ENCODE measurements at places on chromosomes 1 and 21.
A peak's percentile ranks its signal among the peaks of the same experiment; 100 is the strongest.

GRCh38 chr1:30034627-30035521, 688.5 kb downstream of the MATN1 start:
- no peak for DNase-seq

DNA sequence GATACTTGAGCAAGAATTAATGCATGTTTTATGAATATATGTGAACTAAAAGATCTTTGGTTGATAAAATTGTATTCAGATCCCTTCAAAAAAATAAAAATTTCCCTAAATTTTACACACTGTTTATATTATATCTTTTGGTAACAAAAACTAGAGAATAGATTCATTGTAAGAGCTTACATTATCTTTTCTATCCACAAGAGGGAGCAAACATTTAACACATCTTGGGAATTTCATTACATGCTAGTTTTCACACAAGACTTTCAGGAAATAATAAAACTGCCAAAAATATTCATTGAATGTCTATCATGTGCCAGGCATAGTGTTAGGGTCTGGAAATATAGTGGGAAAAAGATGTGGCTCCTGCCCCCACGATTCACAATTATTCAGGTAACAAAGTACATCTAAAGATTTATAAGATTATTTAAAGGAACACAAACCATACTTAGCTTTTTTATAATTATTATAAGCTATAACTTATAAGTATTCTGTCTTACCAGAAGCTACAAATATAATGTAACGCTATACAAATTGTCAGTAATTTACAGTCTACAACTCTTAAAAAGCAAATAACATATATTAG, 30.6 kb downstream of the FAF1 start:
- peak; percentile 56 for DNase-seq

- DNase-seq, result no peak
These were observed 15.1 kb downstream of the TAF13 start for GRCh38 chr1:109060707-109061106.

GRCh38 chr1:195761104-195761503, 847.1 kb downstream of the KCNT2 start:
- no peak for DNase-seq

- DNase-seq, result no peak
These were observed 58.6 kb downstream of the DDR2 start for GRCh38 chr1:162690672-162691434.

DNA sequence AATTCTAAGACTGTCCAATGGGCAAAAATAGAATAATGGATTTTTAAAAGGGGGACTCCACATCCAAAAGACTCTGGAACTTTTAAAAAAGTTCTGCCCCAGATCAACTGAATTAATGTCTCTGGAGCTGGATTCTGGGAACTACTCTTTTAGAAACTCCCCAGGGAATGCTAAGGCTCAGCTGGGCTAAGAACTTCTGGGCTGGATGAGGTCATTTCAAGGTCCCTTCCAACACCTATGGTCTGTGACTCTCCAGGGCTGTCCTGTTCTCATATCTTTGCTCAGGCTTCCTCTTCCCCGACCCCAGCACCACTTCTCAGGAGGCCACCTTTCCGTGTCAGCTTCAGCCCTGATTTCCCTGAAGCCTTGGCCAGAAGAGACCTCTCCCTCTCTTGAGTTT, 13.5 kb upstream of the PLA2G2C start:
- DNase-seq, result no peak

DNA sequence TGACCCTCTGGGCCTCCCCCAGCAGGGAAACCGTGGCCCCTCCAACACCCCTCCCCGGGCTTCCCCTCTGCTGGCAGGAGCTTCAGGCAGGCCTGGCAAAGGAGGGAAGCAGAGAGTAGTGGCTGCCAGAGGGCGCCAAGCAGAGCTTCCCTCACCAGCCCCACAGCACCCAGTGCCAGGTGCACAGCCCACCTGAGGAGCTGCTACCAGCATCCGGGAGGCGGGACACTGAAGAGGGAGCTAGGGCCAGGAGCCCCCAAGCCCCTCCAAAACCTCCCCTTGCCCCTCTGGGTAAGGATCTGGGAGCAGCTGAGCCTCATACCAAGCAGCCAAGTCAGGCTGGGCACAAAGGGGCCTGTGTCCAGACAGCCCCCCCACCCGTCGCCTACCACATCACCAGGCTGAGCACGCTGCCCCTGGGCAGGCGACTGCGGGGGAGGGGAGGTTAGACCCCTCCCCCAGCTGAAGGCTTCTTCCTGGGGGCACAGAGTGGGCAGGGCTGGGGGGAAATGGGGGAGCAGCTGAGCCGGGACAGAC, 19.6 kb downstream of the CCDC24 start:
- no peak for DNase-seq

GRCh38 chr21:28148400-28149064, 844.1 kb downstream of the LTN1 start:
- DNase-seq, result no peak

GRCh38 chr1:156111355-156111962, 3.1 kb upstream of the LMNA start:
- no peak for DNase-seq

- DNase-seq, result no peak
These were observed 24.3 kb upstream of the PPP1R15B start for GRCh38 chr1:204435872-204436271.

DNA sequence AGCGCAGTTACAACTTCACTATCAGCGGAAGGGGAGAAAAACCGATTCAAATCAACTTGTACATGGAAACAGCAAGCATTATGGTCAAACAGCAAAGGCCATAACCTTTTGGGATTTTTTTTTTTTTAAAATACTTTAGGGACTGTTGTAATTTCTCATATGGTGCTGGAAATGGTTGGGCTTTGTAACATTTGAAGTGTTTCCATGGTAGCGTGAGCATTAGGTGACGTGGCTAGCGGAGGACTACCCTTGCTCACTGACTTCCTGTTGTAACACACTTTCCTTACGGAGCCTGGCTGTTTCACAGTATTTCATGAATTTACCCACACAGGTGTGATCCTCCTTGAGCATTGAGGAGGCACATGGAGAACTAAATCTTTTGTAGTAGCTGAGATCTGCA, 269.5 kb downstream of the TM2D1 start:
- no peak for DNase-seq

DNA sequence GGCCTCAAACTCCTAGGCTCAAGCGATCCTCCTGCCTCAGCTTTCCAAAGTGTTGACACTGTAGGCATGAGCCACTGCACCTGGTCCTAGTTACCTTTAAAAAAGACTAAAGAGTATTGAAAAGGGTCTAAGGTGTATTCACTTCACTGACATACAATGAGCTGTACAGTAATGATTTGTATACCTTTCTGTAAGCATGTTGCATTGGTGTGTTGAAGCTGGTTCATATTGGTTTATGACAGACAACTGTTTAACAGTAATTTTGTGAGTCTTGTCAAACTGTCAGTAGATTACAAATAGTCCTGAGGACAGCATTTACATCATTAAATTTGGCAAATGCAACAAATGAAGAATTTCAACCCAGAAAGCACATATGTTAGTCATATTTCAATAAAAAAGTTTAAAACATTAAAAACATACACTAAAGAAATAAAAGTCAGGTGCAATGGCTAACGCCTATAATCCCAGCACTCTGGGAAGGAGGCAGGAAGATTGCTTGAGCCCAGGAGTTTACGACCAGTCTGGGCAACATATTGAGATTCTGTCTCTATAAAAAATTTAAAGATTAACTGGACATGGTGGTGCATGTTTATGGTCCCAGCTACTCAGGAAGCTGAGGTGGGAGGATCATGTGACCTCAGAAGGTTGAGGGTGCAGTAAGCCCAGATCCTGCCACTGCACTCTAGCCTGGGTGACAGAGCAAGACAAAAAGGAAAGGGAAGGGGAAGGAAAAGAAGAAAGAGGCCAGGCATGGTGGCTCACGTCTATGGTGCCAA, 88.3 kb upstream of the HP1BP3 start:
- DNase-seq, result no peak

Data from Kasumi-1 (cell line).